ENCODE measurements at places on chromosomes 11 and 22. TPM values are rescaled to one million over a fixed set of nuclear protein-coding genes. Genes with fewer than 3 reads are reported as not detected.

The PHETA2 gene
- polyA plus RNA-seq: 16.6 TPM

DNA sequence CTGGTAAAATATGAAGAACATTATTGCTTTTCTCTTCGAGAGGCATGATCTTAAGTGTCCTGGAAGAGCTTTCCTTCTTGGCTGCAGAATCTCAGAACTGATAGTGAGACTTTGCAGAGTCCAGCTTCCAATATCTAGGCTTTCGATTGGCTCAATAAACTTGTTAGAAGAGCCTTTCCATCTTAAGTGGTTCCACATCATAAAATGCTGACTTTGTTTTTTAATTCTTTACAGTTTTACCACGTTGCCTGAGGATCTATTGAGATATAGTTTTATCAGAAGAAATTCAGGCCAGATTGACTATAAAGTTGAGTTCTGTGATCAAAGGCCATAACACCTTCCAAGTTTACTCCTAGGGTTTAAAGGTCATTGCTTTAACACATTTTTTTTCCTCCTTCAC, 15.6 kb upstream of the DNAJB7 start:
- no peak overlapping the region for H3K4me3 ChIP-seq
- H3K27ac ChIP-seq: no peak overlapping the region
- H3K4me1 ChIP-seq: no peaks in the 10 kb centered on the region
- H3K27me3 ChIP-seq: no peaks in the 10 kb centered on the region
- DNase-seq: no peak

DNA sequence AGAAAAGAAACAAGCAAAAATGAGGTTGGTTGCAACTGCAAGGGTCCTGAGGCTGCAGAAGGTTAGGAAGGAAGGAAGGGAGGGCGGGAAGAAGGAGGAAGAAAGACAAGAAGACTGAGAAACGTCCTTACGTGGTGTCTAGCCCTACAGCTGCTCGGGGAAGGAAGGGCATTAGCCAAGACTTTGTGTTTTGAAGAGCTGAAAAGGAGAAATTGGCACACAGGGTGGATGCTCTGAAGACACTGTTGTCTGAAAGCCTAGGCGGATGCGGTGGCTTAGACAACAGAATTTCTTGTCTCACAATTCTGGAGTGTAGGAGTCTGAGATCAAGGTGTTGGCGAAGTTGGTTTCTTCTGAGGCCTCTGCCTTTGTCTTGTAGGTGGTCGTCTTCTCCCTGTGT, 60.7 kb downstream of the MCM5 start:
- no peaks in the 10 kb centered on the region for H3K27me3 ChIP-seq
- H3K27ac ChIP-seq: no peak overlapping the region
- no peak overlapping the region for H3K4me3 ChIP-seq

- no peaks in the 10 kb centered on the region for H3K4me1 ChIP-seq
- DNase-seq: peak; percentile 92
- H3K4me3 ChIP-seq: no peak overlapping the region
- no peak overlapping the region for H3K27ac ChIP-seq
- H3K36me3 ChIP-seq: no peaks in the 10 kb centered on the region
Observed at GRCh38 chr22:50544078-50544745, 1.5 kb upstream of the KLHDC7B start.

GRCh38 chr11:44731685-44732430, 5.1 kb downstream of the TSPAN18 start:
- DNase-seq: no peak
- no peaks in the 10 kb centered on the region for H3K36me3 ChIP-seq
- no peaks in the 10 kb centered on the region for H3K4me1 ChIP-seq
- H3K27ac ChIP-seq: no peak overlapping the region
- no peak overlapping the region for H3K4me3 ChIP-seq

DNA sequence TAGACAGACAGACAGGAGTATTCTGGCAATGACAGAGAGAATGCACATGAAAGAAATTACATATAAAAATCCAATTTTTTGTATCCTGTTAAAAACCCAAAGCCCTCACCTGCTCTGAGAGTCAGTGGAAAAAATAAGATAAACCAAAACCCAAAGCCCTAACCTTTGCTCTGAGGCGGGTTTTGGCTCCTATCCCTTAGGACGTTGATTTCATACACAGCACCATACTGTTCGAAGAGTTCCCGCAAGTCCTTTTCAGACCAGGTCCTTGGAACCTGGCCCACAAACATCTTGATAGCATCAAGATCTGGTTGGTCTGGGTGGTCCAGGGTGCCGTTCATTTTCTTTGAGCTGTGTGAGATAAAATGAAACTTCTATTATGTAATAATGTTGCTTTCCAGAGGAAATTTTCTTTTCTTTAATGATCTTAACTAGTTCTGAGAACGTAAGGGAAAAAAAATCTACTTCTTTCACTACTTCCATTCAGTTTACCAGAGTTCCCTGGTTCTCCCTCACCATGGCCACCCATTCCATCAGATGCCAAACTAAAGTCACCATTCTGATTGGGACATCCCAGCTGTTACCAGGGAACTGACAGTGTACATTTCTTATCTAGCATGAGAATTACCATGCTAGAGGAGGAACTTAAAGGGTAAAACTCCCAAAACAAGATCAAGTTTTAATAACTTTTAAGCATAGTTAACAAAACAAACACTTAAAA, 39.9 kb upstream of the RAPSN start:
- DNase-seq: no peak
- peaks cover 8% of the 10 kb centered on the region for H3K36me3 ChIP-seq
- H3K27me3 ChIP-seq: no peaks in the 10 kb centered on the region
- H3K4me3 ChIP-seq: no peak overlapping the region
- H3K4me1 ChIP-seq: no peaks in the 10 kb centered on the region
- H3K27ac ChIP-seq: no peak overlapping the region

- H3K27ac ChIP-seq: no peak overlapping the region
- no peaks in the 10 kb centered on the region for H3K36me3 ChIP-seq
- H3K27me3 ChIP-seq: no peaks in the 10 kb centered on the region
- no peak overlapping the region for H3K4me3 ChIP-seq
- no peaks in the 10 kb centered on the region for H3K4me1 ChIP-seq
- DNase-seq: no peak
Observed at GRCh38 chr11:123306531-123306930, 111.5 kb upstream of the CLMP start.

DNA sequence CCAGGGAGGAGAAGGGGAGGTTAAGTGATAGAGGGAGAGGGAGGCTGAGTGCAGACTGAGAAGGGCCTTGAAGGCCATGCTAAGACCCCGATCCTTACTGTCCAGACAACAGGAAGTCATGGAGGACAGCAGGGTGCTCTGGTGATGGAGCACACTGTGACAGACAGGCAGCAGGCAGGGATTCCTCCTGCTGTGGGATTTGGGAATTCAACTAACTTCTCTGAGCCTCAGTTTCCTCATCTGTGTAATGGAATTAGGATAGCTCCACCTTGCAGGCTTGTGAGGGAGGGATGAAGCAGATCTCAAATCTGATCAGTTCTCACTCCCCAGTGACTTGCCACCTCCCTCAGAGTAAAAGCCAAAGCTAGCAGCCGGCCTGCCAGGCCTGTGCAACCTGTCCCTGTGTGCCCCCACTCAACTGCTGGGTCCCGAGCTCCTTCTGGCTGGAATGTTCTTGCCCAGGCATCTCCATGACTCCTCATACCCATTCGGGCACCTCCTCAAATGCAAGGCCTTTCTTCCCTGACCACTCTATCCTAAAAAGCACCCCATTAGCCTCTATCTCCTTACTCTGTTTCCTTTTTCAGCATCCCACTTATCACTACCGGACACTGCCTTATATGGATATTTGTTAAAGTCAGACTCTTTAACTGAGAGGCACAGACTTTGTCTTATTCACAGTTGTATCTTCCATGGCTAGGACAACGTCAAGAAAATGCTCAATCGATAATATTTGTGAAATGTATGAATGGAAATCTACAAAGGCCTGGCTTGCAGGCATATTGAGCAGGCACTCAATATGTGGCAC, 9.5 kb downstream of the ARAP1 start:
- H3K27ac ChIP-seq: no peak overlapping the region
- peaks cover 2% of the 10 kb centered on the region for H3K4me1 ChIP-seq
- H3K4me3 ChIP-seq: no peak overlapping the region
- no peaks in the 10 kb centered on the region for H3K36me3 ChIP-seq
- H3K27me3 ChIP-seq: no peaks in the 10 kb centered on the region

- H3K4me1 ChIP-seq: no peaks in the 10 kb centered on the region
- H3K27me3 ChIP-seq: no peaks in the 10 kb centered on the region
Observed at GRCh38 chr11:125256541-125257189, 92.1 kb downstream of the PKNOX2 start.

- H3K27me3 ChIP-seq: no peaks in the 10 kb centered on the region
- H3K4me1 ChIP-seq: no peaks in the 10 kb centered on the region
- DNase-seq: peak; percentile 54
- no peak overlapping the region for H3K4me3 ChIP-seq
- no peak overlapping the region for H3K27ac ChIP-seq
- no peaks in the 10 kb centered on the region for H3K36me3 ChIP-seq
Observed at GRCh38 chr22:47569389-47570299, 807.2 kb downstream of the TBC1D22A start.

DNA sequence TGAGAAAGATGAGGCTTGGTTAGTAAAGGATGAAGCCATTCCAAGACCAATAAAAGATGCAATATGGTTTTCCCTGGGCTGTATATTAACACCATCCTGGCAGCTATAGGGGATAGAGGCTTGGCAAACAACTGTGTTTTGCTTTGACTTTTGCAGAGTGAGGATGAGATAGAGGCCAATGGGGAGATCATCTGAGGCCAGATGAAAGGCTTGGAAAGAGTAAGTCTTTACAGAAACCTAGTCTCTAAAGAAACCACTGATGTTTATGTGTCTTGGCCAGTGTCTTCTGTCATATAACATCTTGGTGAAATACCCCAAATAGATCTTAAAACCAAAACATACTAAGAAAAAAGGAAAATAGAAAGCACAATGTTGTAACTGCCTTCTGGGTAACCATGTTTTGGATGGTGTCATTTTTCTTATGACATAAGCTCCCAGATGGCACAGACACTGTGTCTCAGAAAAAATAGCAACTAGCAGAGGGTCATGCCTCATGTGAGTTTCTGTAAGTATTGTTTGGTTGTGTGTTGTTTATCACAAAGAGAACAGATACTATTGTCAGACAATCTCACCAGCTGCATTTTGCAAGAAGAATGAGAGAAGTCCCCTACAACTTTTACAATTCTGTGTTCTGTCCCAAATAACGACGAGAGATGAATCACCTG, 305.4 kb downstream of the ST3GAL4 start:
- no peaks in the 10 kb centered on the region for H3K27me3 ChIP-seq
- no peaks in the 10 kb centered on the region for H3K4me1 ChIP-seq
- no peaks in the 10 kb centered on the region for H3K36me3 ChIP-seq
- no peak overlapping the region for H3K27ac ChIP-seq

- no peaks in the 10 kb centered on the region for H3K36me3 ChIP-seq
- no peaks in the 10 kb centered on the region for H3K27me3 ChIP-seq
- peaks cover 3% of the 10 kb centered on the region for H3K4me1 ChIP-seq
- no peak for DNase-seq
- peak overlapping the region; percentile 91 for H3K27ac ChIP-seq
Observed at GRCh38 chr11:10931761-10932670, 74.2 kb upstream of the ZBED5 start.

- H3K4me1 ChIP-seq: no peaks in the 10 kb centered on the region
- H3K36me3 ChIP-seq: no peaks in the 10 kb centered on the region
- DNase-seq: no peak
Observed at GRCh38 chr22:44667829-44668189, 34.2 kb upstream of the PRR5 start.

- H3K36me3 ChIP-seq: no peaks in the 10 kb centered on the region
- no peak overlapping the region for H3K27ac ChIP-seq
- no peak for DNase-seq
- H3K27me3 ChIP-seq: no peaks in the 10 kb centered on the region
- no peak overlapping the region for H3K4me3 ChIP-seq
- H3K4me1 ChIP-seq: no peaks in the 10 kb centered on the region
Observed at GRCh38 chr22:22697377-22698117, 53.1 kb downstream of the GGTLC2 start.

DNA sequence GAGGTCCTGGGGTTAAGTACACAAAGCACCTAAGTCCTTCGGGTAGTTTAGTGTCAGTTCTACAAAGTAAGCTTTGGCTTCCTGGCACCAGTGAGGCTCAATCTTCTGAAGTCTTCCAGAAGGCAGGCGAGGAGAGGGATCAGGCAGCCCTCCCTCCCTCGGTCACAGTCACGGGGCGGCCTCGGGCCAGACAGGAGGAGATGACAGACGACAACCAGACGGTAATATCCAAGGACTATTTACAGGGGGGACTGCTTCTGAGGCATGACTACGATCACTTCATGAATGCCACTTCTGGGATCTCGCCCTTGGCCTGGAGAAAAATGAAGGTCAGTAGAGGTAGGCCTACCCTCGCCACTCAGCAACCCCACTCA, 383 bp upstream of the TMEM223 start:
- peaks cover 5% of the 10 kb centered on the region for H3K36me3 ChIP-seq
- DNase-seq: peak; percentile 62
- H3K4me3 ChIP-seq: no peak overlapping the region
- H3K27ac ChIP-seq: no peak overlapping the region

DNA sequence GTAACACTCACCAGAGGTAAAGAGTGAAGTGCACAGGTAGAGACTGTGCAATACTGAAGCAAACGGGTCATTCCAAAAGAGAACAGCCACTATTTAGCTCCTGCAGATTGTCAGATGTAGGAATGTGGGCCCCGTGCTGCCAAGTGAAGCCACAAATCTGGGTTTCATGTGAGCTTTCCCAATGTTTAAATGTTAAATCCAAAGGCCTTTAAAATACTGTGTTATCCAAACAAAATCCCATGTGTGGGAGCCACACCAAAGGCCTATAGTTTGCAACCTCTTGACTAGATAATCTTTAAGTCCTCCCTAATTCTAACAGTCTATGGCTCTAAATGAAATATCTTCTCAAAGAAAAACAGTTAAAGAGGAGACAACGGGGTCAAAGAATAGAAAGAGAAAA, 43.3 kb downstream of the RBFOX2 start:
- H3K27me3 ChIP-seq: no peaks in the 10 kb centered on the region
- DNase-seq: no peak
- no peak overlapping the region for H3K4me3 ChIP-seq
- H3K36me3 ChIP-seq: no peaks in the 10 kb centered on the region
- no peaks in the 10 kb centered on the region for H3K4me1 ChIP-seq

GRCh38 chr11:122112470-122113365, 3.3 kb downstream of the BLID start:
- no peak overlapping the region for H3K27ac ChIP-seq
- H3K4me1 ChIP-seq: peaks cover 18% of the 10 kb centered on the region
- H3K27me3 ChIP-seq: no peaks in the 10 kb centered on the region
- DNase-seq: no peak

GRCh38 chr22:24996420-24996952, 44.0 kb downstream of the KIAA1671 start:
- no peak overlapping the region for H3K4me3 ChIP-seq
- H3K36me3 ChIP-seq: no peaks in the 10 kb centered on the region
- DNase-seq: no peak
- no peaks in the 10 kb centered on the region for H3K27me3 ChIP-seq
- no peak overlapping the region for H3K27ac ChIP-seq

Measured in aorta (tissue), 5 donors.